Activated T-helper 1 cell treated with anti-CD3 and anti-CD28 coated beads, Interleukin-2, amount 50 U/mL, for 16 hours (primary cell): ENCODE measurements at places on chromosomes 3 and 15.

DNA sequence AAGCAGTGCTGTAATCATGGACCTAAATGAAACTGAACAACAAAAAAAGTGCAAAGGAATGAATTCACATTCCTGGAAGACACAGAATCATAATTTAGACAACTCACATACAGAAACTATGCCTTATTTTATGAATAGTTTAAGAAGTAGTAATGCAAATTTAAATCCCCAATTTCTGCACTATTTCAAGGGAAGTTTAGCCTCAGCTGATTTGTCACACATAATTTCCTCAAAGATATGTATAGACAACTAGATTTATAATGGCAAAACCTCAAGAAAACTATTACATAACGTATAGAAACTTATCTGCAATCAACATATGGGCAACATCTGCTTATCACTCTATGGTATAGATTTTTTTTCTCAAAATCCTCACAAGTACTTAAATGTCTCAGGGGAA, 7.8 kb upstream of the PTX3 start:
- DNase-seq: no peak

DNA sequence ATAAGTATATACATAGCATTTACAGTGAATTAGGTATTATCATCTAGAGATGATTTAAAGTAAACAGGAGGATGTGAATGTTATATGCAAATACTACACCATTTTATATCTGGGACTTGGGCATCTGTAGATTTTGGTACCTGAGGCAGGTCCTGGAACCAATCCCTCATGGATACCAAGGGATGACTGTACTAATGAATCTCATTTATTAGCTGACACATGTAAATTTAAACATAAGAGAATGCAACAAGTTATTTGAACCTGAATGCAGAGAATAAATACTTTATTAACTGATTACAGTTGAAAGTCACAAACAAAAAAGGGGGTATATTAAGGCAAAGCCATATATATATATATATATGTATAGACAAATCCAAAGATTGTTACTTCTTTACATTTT, 23.1 kb upstream of the CMTM6 start:
- DNase-seq: no peak

DNA sequence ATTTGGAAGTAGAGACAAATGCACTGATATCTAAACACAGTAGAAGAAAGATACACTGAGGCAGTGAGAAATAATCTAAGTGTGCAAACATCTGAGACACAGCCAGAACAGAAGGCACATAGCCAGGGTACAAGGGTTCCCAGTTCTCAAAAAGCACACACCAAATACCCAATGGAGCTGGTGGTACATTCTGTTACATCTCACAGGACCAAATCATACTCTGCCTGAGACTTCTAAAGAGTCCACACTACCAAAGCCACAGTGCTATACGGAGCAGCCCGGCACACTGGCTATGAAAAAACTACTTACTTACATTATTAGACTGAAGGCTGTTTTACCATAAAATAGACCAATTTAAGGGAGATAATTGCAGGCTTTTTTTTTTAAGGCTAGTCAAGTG, 19.3 kb downstream of the CLPX start:
- DNase-seq: no peak

DNA sequence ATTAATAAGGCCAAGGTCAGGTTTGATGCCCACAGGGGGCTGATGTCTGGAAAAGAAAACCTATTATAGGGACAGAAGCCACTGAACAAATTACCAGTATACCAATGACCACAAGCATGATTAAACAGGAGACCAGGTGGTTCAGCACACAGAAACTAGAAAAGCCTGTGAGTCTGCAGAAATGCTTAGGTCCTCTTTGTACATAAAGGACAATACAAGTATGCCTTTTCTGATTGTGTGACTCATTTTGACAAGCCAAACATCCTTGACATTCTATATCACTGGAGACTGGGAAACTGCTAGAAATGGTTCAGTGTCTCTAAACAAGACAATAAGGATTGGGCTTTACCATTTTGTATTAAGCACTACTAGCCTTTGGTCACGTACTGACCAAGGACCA, 113.2 kb upstream of the MYO5C start:
- no peak for DNase-seq

GRCh38 chr3:127552038-127552437, 38.5 kb downstream of the TPRA1 start:
- no peak for DNase-seq

- DNase-seq: no peak
These were observed 24.0 kb upstream of the MEIS2 start for GRCh38 chr15:37124331-37124730.

DNA sequence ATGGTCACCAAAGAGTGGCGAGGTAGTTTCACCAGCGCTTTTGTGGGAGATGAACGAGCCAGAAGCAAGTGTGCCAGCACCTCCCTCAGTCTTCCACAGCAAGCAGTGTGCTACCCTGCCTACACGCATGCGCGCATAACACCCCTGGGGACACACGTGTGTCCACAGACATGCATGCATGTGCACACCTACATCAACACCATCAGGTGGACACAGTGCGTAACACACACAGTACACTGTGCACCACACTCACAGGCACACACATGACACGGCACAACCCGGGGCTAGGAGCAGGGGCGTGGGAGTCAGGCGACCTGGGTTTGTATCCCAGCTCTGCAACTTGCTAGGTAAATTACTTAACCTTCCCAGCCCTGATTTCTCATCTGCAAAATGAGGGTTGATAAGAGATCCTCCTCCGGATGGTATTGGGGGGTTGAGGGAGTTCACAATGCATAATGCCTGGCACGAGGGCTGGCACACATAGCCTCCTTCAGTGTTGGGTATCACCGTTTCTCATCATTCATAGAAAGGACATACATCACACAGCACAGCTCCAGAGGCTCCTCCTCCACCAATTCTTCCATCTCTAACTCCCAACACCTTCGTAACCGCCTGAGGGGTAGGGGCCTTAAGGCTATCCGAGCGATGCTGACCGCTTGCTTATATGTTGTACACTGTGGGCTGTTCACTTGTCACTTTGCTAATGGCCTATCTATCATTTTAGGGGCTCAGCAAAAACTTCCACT, 174.9 kb downstream of the SMAD6 start:
- no peak for DNase-seq

DNA sequence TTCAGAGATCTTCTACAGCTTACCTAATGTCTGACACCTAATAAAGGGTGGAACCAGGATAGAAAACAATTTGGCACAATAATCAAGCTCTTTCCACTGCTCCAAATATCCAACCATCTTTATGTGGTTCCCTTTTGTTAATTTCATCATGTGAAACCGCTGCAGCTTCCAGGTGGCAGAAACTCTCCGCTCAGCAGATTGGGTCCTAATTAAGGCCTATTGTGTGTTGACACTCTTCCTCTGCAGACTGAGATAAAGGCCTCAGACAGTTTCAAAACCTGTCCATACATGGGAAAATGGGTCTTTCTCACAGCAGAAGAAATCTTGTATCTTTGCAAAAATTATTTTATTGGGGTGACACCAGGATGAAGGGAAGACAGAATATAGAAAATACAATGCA, 1002.4 kb upstream of the SEMA6D start:
- DNase-seq: no peak

DNA sequence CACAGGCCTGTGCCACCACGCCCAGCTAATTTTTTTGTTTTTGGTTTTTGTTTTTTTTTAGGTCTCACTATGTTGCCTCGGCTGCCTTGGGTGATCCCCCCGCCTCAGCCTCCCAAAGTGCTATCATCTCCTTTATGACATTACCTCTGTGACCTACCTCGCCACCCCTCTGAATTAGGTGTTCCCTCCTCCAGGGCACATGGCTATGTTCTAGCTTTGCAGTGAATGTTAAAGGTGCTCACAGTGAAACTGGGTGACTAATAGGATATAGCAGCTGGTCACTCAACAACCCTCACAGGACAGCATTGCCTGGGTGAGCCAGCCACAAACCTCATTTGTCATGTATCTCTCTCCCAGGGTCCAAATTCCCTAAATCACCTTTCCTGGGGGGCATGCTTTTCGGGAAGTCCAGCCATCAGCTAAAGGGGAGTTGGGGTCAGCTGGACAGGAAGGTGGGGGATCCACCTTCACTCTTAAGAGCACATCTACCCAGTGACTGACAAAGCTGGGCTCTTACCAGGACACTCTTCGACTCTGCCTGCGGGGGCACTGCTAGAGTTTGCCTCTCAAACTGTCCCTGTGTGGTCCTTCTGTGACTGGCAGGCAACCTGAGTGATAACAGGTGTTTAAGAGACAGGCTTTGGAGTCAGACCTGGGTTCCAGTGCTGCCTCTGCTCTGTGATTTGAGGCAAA, 1.6 kb upstream of the TTLL3 start:
- no peak for DNase-seq

DNA sequence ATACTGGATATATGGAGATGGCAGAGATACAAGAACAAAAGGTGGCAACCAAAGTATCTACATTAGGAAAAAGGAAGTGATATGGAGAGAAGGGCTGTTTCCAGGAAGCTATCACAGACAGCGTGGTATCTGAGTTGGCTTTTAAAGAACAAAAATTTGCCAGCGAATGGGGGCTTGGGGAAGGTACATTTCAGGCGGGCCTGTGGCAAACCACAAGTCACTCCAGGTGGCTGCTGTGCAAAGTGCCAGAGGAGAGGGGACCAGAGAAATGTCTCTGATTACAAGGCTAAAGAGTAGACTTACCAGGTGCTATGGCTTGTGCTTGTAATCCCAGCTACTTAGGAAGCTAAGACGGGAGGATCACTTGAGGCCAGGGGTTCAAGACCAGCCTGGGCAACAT, 91.1 kb downstream of the MSL2 start:
- no peak for DNase-seq

DNA sequence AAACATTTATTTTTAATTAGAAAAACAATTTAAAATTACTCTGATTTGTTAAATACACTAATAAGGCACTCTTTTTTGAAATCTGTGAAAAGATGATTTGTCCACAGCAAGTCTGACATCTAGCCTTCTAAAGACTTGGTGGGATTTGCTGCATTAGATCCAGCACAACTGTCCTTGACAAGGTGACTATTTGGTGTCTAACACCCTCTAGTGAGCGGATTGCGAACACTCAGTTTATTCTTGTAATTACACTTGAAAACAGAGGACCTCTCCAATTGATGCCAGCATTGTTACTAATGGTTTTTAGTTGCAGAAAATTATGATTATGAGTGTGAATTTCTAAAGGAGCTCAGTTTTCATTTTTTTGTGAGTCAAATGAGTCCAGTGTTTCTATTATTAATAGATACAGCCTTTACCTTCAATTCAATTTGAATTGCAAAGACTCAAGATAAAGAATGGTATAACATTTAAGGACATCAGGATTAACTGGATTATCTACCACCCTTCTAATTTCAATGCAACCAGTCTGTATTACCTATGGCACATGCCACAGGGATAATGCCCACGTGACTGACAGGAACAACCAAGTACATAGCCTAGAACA, 29.7 kb upstream of the STRIT1 start:
- no peak for DNase-seq

DNA sequence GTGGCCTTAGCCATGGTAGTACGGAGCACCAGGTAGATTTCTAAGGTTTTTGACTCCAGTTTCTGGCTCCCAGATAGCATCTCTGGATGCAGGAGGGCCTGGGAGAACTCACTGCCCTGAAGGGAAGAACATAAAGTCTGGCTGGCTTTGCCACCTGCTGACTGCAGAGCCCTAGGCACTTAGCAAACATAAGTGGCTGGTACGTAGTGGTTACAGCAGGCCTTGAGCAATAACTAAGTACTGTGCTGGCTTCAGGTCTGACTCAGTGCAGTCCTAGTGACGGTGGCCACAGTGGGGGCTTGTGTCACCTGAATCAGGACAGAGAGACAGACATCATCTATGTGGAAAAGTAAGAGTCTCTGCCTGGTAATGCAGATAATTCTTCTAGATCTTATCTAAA, 871.1 kb downstream of the PDCD6IP start:
- no peak for DNase-seq

DNA sequence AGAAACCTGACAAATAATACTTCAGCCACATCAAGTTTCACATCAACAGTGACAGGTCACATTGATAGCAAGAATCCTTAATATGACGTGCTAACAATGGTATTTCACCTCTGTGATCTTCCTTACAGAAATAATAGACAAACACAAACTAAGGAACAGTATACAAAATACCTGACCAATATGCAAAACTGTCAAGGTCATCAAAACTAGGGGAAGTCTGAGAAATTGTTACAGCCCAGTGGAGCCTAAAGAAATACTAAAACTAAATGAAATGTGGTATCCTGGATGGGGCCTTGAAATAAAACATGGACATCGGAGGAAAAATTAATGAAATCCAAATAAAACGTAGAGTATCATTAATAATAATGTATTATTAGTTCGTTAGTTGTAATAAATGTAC, 422.0 kb upstream of the ZNF385D start:
- DNase-seq: no peak

GRCh38 chr3:172550347-172550943, 27.2 kb upstream of the TNFSF10 start:
- DNase-seq: peak; percentile 49

DNA sequence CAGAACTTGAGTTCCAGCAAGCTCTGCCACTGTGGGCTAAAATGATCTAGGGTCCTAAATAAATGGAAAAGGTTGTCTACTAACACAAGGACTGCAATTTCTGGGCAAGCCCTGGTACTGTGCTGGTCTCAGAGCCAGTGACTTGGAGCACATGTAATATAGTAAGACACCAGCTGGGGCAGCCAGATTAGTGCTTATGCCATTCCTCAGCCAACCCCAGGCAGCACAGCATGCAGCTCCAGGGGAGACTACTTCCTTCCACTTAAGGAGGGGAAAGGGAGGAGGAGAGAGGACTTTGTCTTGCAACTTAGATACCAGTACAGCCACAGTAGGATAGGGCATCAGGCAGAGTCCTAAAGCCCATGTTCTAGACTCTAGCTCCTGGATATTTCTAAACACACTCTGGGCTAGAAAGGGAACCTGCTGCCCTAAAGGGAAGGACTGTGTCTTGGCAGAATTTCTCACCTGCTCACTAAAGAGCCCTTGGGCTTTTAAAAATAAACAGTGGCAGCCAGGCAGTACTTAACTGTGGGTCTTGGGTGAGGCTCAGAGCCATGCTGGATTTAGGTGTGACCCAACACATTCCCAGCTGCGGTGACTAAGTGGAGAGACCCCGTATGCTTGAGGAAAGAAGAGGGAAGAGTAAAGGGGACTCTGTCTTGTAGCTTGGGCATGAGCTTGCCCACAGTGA, 223.7 kb upstream of the BCHE start:
- DNase-seq: no peak

DNA sequence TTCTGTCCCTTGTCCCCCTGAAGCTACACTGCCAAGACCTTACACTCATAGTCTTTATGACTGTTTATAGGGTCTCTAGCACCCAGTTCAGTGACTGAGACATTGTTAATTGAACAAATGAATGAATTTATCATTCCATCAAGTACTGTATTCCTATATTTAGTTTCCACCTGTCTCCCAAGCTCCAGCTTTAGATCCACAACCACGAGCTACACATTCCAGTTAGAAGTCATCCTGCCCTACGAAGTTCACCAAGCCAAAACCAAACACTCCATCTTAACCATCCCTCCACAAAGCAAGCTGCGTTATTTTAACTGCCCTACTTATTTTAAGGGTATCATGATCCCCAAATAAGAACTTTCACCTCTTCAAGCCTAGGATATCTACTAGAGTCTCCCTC, 31.3 kb downstream of the TNIK start:
- no peak for DNase-seq
